Muscle of leg (tissue), 16 donors: ENCODE measurements at places on chromosomes 12 and 14. TPM values are rescaled to one million over a fixed set of nuclear protein-coding genes. Genes with fewer than 3 reads are reported as not detected.
A peak's percentile ranks its signal among the peaks of the same experiment; 100 is the strongest.

MSI1 gene
- total RNA-seq = 1.2 TPM

ALG10 gene
- total RNA-seq = 5.1 TPM

P2RX2 gene
- not detected for total RNA-seq

SERPINA10 gene
- total RNA-seq = not detected

DNA sequence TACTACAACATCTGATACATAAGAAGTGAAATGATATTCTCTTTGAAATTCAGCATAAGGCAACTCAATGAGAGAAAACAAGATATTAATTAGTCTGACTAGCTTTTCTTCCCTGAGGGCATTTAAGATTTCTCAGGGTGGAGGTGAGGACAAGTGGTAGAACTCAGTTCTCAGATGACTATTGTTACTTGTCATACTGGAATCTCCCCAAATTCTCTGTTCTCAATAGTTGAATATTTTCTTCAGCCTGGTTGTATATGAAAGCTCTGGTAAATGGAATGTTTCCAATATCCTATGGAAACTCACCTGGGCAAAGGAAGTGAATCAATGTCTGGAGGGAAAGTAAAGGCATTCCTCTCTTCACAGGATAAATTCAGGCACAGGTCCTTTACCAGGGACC lies 18.2 kb upstream of the ITGA5 start:
- H3K27ac ChIP-seq = no peak overlapping the region
- no peaks in the 10 kb centered on the region for H3K36me3 ChIP-seq
- peaks cover 12% of the 10 kb centered on the region for H3K4me1 ChIP-seq
- DNase-seq = no peak
- H3K4me3 ChIP-seq = no peak overlapping the region

GRCh38 chr12:25958428-25959070 lies at the start of gene RASSF8:
TSS of gene RASSF8 (plus strand) at chr12:25958682. CDS start at chr12:26055344, 96,662 bp downstream.
- peaks cover 2% of the 10 kb centered on the region for H3K27me3 ChIP-seq
- H3K4me1 ChIP-seq = peaks cover 10% of the 10 kb centered on the region
- H3K27ac ChIP-seq = peak within 1 kb of the TSS; percentile 95
- H3K4me3 ChIP-seq = peak within 1 kb of the TSS; percentile 74
- DNase-seq = peak; percentile 94

- H3K4me1 ChIP-seq = peaks cover 2% of the 10 kb centered on the region
- no peak overlapping the region for H3K27ac ChIP-seq
- DNase-seq = no peak
- H3K36me3 ChIP-seq = no peaks in the 10 kb centered on the region
Measured at GRCh38 chr12:30466093-30466585, 229.5 kb downstream of the IPO8 start.

DNA sequence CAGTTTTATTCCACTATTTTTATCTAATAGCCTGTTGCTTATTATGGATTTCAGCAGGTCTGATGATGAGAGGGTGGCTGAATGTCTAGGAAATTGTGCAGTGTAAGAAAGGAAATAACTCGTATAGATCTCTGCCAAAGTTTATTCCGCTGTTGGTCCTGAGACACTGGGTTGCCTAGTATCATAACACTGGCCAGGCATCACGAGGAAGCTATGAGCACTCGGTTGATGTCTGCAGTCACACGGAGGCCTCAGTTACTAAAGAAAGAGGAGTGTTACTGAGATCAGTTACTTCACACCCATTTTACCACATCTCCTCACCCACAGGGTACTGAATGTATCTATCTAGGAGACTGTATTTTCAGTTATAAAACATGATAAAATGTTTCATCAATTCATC lies 21.9 kb downstream of the BHLHE41 start:
- peak overlapping the region; percentile 53 for H3K27ac ChIP-seq
- no peaks in the 10 kb centered on the region for H3K27me3 ChIP-seq
- DNase-seq = peak; percentile 91
- peaks cover 6% of the 10 kb centered on the region for H3K4me1 ChIP-seq
- H3K36me3 ChIP-seq = no peaks in the 10 kb centered on the region

DNA sequence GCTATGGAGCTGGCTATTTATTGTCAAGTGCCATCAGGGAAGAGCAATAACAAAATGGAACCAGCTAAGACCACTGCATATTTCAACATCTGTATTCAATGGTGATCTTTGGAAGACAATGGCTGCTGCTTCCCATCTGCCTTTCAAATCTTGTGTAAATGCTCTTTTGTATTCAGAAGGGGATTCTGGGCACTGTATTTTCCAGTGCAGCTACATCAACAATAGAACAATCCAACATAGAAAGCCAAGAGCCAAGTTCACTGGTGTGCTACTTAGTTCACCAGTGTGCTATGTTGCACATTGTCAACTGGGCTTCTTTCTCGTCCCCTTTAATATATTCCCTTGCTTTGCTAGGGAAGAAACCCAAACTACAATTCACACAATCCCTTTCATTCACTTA lies 128.8 kb upstream of the OR4E1 start:
- no peaks in the 10 kb centered on the region for H3K27me3 ChIP-seq
- H3K4me1 ChIP-seq = no peaks in the 10 kb centered on the region
- no peak for DNase-seq
- no peak overlapping the region for H3K4me3 ChIP-seq
- no peak overlapping the region for H3K27ac ChIP-seq
- no peaks in the 10 kb centered on the region for H3K36me3 ChIP-seq

- H3K36me3 ChIP-seq = no peaks in the 10 kb centered on the region
- H3K27ac ChIP-seq = no peak overlapping the region
- no peaks in the 10 kb centered on the region for H3K27me3 ChIP-seq
- H3K4me3 ChIP-seq = no peak overlapping the region
Measured at GRCh38 chr12:76137606-76138005, 53.1 kb upstream of the NAP1L1 start.

GRCh38 chr14:93645200-93645599 lies 143.1 kb downstream of the PRIMA1 start:
- peaks cover 2% of the 10 kb centered on the region for H3K27me3 ChIP-seq
- no peaks in the 10 kb centered on the region for H3K36me3 ChIP-seq
- no peaks in the 10 kb centered on the region for H3K4me1 ChIP-seq
- H3K27ac ChIP-seq = no peak overlapping the region

DNA sequence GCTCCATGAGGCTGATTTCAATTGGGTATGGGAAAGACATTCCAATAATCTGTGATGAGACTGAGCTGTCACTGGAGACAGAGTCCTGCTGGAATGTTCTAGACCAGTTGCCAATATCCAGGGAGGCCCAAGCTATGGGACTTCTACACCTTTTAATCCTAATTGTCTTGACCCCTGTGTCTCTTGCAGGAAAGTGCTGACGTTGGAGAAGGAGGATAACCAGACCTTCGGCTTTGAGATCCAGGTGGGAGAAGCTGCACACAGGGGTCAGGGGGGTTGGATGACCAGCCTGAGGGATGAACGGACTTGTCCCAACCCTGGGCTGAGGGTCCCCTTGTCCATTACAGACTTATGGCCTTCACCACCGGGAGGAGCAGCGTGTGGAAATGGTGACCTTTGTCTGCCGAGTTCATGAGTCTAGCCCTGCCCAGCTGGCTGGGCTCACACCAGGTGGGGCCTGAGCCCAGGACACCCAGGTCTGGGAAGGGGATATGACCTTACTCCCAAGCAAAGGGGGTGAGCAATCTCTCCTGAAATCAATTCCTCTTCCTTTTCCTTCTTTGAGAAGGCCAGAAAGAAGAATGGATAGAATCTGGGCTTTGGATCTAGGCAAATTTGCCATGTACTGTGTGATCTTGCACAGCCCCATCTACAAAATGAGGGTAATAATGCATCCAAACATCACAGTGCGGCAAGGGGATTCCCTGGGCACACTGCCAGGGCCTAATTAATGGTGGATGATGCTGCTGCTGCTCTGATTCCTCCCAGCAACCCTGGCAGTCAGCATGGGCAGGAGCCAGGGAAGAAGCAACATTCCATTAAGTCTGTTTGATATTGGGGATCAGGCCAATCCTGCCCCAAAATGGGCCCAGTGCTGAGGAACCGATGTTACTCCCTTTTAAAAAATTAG lies 4.2 kb downstream of the TAMALIN start:
- H3K4me1 ChIP-seq = peaks cover 57% of the 10 kb centered on the region
- no peak overlapping the region for H3K4me3 ChIP-seq
- peaks cover 16% of the 10 kb centered on the region for H3K27me3 ChIP-seq
- peaks cover 33% of the 10 kb centered on the region for H3K36me3 ChIP-seq

GRCh38 chr14:38226366-38226765 lies 18.7 kb downstream of the SSTR1 start:
- no peaks in the 10 kb centered on the region for H3K27me3 ChIP-seq
- H3K4me1 ChIP-seq = no peaks in the 10 kb centered on the region
- H3K27ac ChIP-seq = no peak overlapping the region
- DNase-seq = no peak
- H3K4me3 ChIP-seq = no peak overlapping the region

- H3K27ac ChIP-seq = no peak overlapping the region
- no peaks in the 10 kb centered on the region for H3K36me3 ChIP-seq
- peaks cover 12% of the 10 kb centered on the region for H3K27me3 ChIP-seq
- peak overlapping the region; percentile 62 for H3K4me3 ChIP-seq
- DNase-seq = peak; percentile 83
Measured at GRCh38 chr14:22887260-22887989, 4.4 kb downstream of the REM2 start.

GRCh38 chr12:19485240-19485639 lies 45.9 kb downstream of the AEBP2 start:
- no peak overlapping the region for H3K27ac ChIP-seq
- H3K36me3 ChIP-seq = peaks cover 8% of the 10 kb centered on the region
- H3K4me3 ChIP-seq = no peak overlapping the region
- DNase-seq = peak; percentile 55

GRCh38 chr12:8913702-8914032 lies 642 bp upstream of the PHC1 start:
- H3K27ac ChIP-seq = peak overlapping the region; percentile 99
- peak overlapping the region; percentile 83 for H3K4me3 ChIP-seq
- H3K4me1 ChIP-seq = peaks cover 9% of the 10 kb centered on the region
- no peaks in the 10 kb centered on the region for H3K36me3 ChIP-seq

GRCh38 chr12:66589095-66589494 lies 89.8 kb downstream of the GRIP1 start:
- no peak overlapping the region for H3K27ac ChIP-seq
- H3K4me1 ChIP-seq = no peaks in the 10 kb centered on the region
- no peak overlapping the region for H3K4me3 ChIP-seq
- no peaks in the 10 kb centered on the region for H3K36me3 ChIP-seq
- DNase-seq = no peak

GRCh38 chr12:65685514-65685913 lies 138.8 kb upstream of the HMGA2 start:
- DNase-seq = peak; percentile 16
- H3K4me1 ChIP-seq = no peaks in the 10 kb centered on the region
- H3K27me3 ChIP-seq = no peaks in the 10 kb centered on the region
- no peak overlapping the region for H3K4me3 ChIP-seq

DNA sequence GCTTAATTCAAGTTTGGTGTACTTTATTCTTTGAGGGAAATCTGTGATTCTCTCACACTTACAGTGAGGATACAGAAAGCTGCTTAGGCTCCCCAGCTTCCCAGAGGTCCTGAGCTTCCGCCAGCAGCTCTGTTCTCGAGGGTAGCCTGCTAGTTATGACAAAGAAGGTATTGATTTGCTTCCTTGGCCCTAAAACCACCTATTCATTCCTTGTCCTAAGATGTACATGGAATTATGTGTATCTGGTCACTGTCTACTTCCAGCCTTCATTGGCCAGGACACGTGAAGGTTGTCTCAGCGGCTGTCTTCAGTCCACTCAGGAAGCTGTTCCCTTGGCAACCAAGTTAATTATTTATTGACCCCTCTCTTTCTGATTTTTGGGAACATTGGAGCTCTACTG lies 55.7 kb downstream of the GALNT8 start:
- peaks cover 12% of the 10 kb centered on the region for H3K4me1 ChIP-seq
- H3K27ac ChIP-seq = no peak overlapping the region
- no peak for DNase-seq
- no peak overlapping the region for H3K4me3 ChIP-seq
- H3K36me3 ChIP-seq = no peaks in the 10 kb centered on the region

DNA sequence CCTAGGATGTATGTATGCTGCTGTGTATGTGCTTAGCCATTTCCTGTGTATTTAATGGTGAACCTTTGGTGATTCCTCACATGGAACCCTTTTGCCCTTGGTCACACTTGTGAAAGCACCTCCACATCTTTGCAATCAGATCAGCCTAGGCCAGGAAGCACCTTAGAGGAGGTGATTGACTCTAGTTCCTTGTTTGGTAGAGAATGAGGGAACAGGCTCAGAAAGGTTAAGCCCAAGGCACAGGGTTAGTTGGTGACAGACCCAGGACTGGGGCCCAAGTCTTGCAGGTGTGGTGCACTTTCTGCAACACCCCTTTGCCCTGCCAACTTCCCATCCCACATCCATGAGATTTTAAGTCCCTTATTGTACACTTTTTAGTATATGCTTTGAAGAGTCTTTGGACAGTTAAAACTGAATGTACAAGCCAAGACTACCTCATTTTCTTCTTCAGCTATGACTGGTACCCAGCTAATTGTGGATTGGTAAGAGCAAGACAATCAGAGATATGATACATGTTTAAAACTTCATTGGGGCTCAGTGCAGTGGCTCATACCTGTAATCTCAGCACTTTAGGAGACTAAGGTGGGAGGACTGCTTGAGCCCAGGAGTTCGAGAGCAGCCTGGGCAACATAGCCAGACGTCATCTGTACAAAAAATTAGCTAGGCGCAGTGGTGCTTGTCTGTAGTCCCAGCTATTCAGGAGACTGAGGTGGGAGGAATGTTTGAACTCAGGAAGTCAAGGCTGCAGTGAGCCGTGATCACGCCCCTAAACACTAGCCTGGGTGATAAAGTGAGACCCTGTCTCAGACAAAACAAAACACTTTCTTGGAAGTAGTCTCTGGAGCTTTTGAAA lies 71.1 kb downstream of the RASSF3 start:
- H3K4me1 ChIP-seq = peaks cover 13% of the 10 kb centered on the region
- no peaks in the 10 kb centered on the region for H3K27me3 ChIP-seq
- H3K27ac ChIP-seq = no peak overlapping the region
- peaks cover 8% of the 10 kb centered on the region for H3K36me3 ChIP-seq

GRCh38 chr14:43872222-43872621 lies 634.9 kb downstream of the FSCB start:
- no peaks in the 10 kb centered on the region for H3K36me3 ChIP-seq
- no peak overlapping the region for H3K4me3 ChIP-seq
- H3K4me1 ChIP-seq = no peaks in the 10 kb centered on the region
- no peaks in the 10 kb centered on the region for H3K27me3 ChIP-seq
- H3K27ac ChIP-seq = no peak overlapping the region

DNA sequence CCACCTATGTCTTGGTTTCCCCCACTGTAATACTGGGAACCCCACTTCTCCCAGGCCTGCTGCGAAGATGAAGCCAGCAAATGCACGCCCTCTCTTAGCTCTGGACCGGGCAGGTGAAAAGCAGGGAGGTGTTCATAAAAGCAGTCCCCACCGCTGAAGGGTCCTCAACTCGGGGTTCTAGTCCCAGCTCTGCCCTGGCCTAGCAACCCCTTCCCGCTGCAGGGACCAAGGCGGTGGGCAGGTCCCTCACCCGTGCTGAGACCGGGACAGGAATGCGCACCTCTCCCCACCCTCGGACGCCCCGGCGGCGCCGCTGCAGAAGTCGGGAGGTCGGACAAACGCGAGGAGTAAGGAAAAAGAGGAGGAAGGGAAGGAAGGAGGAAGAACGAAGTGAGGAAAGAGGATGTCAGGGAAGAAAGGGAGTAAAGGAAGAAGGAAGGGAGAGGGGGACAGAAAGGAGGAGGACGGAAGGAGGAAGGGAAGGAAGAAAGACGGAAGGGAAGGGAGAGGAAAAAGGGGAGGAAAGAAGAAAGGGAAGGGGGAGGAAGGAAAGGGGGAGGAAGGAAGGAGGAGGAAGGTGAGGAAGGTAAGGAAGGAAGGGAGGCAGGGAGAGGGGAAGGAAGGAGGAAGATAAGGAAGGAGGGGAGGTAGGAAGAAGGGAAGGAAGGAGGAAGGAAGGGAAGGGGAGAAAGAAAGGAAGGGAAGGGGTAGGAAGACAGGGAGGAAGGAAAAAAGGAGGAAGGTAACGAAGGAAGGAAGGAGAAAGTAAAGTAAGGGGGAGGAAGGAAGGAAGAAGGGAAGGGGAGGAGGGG lies 701 bp downstream of the SPRING1 start:
- H3K27ac ChIP-seq = no peak overlapping the region
- H3K36me3 ChIP-seq = peaks cover 9% of the 10 kb centered on the region
- peak overlapping the region; percentile 65 for H3K4me3 ChIP-seq
- H3K4me1 ChIP-seq = peaks cover 13% of the 10 kb centered on the region
- no peaks in the 10 kb centered on the region for H3K27me3 ChIP-seq
